ENCODE measurements at places on chromosomes 16 and 17.

DNA sequence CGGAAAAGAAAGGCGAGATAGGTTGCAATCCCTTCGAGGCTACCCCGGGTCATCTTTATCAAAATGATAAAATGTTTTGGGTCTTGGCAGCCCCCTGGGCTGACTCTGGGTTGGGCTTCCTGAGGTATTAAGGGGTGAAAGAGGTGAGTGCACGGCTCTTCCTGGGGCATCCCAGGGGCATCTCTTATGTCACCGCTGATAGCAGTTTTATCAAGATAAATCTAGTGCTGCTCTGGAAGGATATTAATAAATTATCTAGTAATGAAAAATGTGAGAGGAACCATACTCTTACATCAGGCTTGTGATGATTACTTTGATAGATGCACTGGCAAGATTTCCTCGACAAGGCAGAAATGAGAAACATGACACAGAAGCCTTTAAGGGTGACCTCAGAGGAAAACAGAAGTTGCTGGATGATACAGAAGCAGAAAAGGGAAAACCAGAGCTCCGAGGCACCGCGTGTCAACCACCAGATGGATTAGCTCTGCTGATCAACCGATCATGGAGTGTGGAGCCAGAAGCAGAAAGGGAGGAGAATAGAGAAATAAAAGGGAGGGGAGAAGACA is 491.3 kb downstream of the TMEM114 start:
- DNase-seq = no peak

GRCh38 chr17:61444831-61445230 is 7.4 kb upstream of the TBX4 start:
- no peak for DNase-seq

GRCh38 chr17:40910441-40910841 is 25.4 kb upstream of the KRT20 start:
- DNase-seq = peak; percentile 56

DNA sequence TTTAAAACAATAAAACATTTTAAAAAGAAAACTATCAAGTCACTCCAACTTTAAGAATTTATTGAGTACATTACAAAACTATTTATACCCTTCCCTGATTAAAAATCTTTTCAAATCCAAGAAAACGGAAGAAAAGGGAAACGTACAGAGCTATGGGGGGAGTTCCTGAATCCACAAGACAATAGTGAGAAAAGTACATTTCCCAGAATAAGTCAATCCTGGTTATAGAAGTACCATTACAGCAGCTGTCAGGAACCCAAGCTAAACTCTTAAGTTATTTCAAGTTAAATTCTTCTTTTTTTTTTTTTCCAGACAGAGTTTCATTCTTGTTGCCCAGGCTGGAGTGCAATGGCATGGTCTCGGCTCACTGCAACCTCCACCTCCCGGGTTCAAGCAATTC is 45.7 kb downstream of the SPOP start:
- DNase-seq = no peak

- no peak for DNase-seq
Observed at GRCh38 chr16:86243571-86244154, 266.7 kb upstream of the FOXF1 start.

GRCh38 chr16:86133847-86134375 is 234.9 kb downstream of the IRF8 start:
- no peak for DNase-seq

- no peak for DNase-seq
Observed at GRCh38 chr17:82465023-82465603, 6.6 kb downstream of the NARF start.

DNA sequence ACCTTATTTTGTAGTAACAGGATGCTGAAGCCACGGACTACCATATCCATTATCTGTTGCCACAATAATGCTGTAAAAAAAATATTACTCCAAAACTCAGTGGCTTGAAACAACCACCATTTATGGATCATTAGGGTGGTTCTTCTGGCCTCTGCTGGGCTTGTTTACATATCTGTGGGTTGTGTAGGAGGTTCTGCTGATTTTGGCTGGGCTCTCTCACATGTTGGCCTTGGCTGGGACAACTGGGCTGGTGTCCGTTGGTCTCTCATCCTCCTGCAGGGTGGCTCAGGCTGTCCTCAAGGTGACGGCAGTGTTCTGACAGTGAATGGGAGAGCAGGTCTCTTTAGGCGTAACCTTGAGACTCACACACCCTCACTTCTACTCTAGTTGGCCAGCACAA is 76.0 kb downstream of the GPR139 start:
- DNase-seq = no peak

GRCh38 chr17:75661531-75661930 is 5.4 kb downstream of the RECQL5 start:
- no peak for DNase-seq

DNA sequence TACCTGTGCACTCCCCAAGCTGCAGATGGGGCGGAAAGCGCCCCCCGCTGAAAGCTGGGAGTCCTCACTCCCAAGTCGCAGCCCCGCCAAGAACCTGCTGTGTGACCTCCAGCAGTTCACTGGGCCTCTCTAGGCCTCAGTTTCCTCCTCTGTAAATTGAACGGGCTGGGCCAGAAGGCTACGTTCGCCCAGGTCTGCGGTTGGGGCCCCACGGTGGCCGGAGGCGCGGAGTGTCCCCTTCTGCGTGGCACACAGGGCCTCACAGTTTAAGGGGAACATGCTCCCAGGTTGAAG is 628 bp downstream of the GALK1 start:
- DNase-seq = no peak

GRCh38 chr17:82932518-82933310 is 92.9 kb upstream of the ZNF750 start:
- no peak for DNase-seq

DNA sequence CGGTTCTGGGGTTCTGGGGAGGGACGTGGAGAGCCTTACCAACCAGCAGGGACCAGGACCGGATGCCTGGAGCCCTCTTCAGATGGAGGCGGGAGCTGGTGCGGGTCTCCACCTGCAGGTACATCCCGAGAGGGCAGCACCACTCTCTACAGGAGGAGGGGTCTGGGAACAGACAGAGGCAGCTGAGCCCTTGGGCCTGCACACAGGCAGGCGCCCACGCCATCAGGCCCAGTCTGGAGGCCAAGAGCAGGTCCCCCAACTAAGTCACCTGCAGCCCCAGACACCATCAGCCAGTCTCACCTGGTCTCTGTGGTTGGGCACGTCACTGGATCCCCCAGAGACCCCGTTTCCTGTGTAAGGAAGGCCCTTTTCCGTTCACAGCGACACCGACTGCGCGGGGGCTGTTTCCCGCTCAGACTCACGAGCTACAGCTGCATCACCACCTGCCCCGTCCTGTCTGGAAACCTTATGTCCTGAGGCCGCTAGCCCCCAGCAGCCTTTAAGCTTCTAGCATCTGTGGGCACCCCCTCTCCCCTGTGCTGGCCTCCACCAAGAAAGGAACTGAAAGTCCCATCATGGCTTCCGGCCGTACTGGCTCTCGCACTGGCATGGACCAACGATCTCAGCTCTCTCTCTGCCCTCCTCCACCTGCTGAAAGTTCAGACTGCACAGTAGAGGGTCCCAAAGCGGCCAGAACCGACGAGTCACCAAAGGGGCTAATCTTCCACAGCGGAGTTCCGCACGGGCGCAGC is 1.2 kb downstream of the CYBC1 start:
- peak; percentile 89 for DNase-seq

GRCh38 chr16:11004973-11005610 is 60.7 kb downstream of the CLEC16A start:
- DNase-seq = no peak

- DNase-seq = no peak
Observed at GRCh38 chr16:54053891-54054820, 232.4 kb downstream of the IRX3 start.

GRCh38 chr17:38881600-38882191 is 11.8 kb downstream of the LASP1 start:
- DNase-seq = no peak

DNA sequence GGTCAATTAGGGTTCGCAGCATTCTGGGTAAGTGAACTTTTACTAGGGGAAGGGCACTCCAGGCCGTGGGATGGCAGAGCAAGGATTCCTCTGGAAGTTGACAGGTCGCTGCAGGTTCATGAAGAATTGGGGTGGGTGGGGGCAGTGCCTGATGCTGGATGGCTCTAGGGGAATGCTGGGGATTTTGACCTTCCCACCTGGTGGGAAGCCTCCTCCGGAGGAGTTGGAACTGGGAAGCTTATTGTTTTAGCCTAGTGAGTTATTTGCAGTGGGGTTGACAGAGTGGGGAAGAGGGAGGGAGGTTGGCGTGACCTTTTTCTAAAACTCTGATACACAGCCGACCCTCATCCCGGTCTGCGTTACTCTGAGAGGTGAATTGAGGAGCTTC is 606 bp upstream of the C17orf113 start:
- DNase-seq = no peak

Data from RPMI8226 (cell line).